ENCODE measurements at places on chromosomes 6 and 20.

GRCh38 chr20:60272790-60273189 is 314.6 kb downstream of the CDH26 start:
- DNase-seq = no peak

DNA sequence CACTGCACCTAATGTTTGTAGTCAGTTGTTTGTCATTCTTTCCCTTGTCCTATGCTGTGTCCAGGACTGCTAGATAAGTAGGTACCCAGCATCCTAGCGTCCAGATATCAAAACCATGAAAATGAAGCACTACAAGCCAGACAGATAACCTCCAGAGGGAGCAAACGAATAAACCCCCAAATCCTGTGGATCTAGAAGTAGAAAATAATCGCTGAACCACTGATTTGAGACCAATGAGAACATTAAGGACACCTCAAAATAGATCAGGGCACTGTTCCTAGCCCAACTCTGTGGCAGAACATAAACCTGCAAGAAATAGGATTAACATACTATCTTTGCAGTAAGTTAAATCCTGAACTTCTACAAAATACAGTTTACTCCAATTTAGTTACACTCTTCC is 1.1 kb upstream of the KLHL32 start:
- DNase-seq = no peak

GRCh38 chr20:57040924-57041323 is 225.5 kb downstream of the BMP7 start:
- no peak for DNase-seq

GRCh38 chr6:30722280-30723112 is 2.3 kb downstream of the TUBB start:
- DNase-seq = peak; percentile 76

- DNase-seq = peak; percentile 25
Observed at GRCh38 chr6:26033085-26033940, 53.9 kb upstream of the HFE start.

- no peak for DNase-seq
Observed at GRCh38 chr20:57897156-57897874, 187.5 kb upstream of the PMEPA1 start.

DNA sequence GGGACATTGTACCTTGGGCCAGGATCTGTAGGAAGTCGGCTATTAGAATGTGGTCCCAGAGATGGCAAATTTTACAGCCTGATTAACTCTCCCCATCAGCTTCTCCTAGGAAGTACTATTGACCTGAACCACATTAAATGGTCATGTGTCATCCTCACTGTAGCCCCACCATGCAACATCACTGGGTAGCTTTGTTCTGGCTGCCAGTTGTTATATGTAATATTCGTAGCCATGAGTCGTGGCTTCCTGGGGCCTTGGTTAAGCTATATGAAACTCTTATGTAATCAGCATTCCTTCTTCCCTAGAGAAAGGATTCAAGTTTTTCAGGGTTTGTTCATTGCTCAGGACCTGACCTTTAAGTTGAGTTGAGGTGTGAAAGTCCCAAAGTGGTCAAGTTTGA is 125.7 kb downstream of the ANKS1A start:
- DNase-seq = no peak

DNA sequence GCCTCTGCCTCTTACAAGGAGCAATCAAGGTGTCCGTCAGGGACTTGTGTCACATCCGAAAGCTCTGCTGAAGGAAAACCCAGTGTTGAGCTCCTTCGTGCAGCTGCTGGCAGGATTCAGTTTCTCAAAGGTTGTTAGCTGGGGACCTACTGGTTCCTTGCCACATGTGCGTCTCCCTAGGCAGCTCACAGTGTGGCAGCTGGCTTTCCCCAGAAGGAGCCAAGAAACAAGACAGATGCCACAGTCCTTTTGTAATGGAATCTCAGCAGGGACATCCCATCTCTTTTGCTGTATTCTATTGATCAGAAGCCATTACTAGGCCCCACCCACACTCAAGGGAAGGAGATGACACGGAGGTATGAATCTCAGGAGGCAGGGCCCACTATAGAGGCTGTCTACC is 488.8 kb downstream of the CD83 start:
- DNase-seq = no peak
